Activated CD8-positive, alpha-beta memory T cell treated with anti-CD3 and anti-CD28 coated beads for 1 hour (primary cell): ENCODE measurements at places on chromosomes 1 and 21.

GRCh38 chr21:43768868-43769167 lies 7.3 kb downstream of the CSTB start:
- no peak for DNase-seq

DNA sequence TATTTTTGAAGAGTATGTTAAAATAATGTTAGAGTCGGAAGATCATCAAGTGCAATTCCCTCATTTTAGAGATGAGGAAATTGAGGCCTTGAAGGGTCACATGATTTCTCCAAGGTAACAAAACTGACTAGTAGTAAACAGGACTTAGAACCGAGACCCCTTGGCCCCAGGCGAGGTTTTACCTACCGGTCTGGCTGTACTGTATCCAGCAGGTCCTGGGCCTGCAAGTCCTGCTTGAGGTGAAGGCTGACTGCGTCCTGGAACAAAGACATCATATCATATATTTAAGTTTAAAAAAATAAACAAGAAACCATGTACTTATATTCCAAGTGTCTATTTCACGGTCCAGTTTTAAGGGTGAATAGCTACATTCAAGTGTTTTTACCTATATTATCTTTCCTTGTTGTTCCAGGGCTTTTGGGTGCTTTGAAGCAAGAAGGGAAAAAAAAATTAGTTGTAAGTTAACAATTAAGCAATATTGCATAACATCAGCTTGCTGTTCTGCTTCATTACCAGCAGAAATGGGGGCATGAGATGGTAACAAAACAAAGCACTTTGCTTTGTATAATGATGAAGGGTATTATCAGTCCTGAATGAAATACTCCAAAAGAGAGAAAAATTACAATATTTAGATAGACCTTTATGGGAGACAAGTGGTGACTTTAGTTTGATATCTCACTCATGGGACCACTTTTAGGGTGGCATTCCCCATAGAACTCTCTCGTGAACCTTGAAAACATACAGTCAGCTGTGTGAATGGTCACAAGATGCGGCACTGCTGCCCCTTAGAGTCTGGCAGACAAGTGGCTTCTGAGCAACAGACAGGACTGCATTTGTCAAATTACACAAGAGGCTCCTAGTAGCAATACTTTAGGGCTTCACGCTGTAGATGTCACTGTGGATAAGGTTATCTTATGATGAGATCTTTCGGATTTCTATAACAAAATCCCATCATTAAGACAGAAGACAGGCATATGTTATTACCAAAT lies 29.8 kb upstream of the CFAP298 start:
- no peak for DNase-seq

GRCh38 chr1:14511796-14512585 lies 86.5 kb upstream of the KAZN start:
- DNase-seq = no peak

DNA sequence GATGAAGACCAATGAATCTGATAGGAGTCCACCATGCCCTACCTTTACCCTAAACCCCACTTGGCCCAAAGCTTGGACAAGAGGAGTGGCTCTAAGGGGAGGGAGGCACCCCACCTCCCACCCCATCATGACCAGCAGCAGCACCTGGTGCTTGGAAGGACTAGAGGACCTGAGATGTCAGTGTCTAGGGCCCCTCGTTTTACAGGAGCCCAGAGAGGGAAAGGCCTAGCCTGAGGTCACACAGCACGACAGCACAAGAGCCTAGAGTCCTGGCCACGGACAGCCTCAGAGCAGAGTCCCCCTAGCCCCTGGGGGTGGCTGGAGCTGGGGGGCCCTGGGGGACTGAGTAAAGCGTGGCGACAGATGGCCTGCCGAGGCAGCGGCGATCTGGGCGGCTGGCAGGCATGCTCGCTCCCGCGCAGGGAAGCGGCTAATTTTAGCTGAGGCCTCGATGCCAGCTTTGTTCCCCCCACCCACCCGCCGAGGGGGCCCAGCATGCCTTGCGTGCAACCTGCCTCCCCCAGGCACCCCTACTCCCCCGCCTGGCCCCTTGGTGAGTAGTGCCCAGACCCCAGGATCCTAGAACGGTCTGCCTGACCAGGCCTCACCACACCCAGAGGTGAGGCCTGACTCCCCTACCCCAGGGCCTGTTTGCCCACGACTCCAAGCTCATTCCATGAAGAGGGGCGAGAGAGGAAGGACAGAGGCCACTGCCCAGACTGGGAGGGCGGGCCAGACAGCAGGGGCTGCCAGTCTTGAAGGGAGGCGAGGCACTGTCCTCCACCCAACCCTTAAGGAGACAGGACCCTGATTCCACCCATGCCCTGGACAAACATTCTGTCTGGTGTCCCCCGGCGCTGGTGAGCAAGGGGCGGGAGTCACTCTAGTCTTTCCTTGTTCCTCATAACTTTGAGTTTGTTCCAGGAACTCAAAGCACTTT lies 39.0 kb downstream of the AHDC1 start:
- DNase-seq = no peak

- DNase-seq = no peak
These were observed 1338.5 kb downstream of the AMY1C start for GRCh38 chr1:105088166-105088565.

- no peak for DNase-seq
These were observed 77.8 kb downstream of the KIF1B start for GRCh38 chr1:10288029-10288615.

DNA sequence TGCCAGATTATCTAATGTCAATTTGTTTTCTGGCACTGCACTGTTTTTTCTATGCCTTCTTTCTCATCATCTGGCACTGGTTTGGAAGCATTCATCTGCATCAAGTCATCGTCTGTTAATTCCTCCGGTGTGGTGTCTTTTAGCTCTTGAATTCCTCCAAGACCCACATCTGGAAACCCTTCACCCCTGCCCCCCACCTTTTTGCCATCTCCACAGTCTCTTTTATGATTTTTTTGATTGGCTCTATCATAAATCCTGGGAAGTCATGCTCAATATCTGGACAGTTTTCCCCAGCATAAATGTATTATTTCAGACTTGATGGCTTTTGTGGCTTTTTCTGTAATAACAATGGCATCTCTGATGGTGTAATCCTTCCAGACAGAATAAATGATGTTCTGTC lies 10.4 kb upstream of the KCNK1 start:
- DNase-seq = no peak

GRCh38 chr1:243890576-243890975 lies 40.5 kb upstream of the AKT3 start:
- no peak for DNase-seq

GRCh38 chr1:226736908-226737818 lies 1.9 kb downstream of the ITPKB start:
- no peak for DNase-seq

- DNase-seq = no peak
These were observed 115.3 kb upstream of the IFFO2 start for GRCh38 chr1:19071674-19072281.

GRCh38 chr1:210049616-210050015 lies 111.6 kb downstream of the SYT14 start:
- no peak for DNase-seq

DNA sequence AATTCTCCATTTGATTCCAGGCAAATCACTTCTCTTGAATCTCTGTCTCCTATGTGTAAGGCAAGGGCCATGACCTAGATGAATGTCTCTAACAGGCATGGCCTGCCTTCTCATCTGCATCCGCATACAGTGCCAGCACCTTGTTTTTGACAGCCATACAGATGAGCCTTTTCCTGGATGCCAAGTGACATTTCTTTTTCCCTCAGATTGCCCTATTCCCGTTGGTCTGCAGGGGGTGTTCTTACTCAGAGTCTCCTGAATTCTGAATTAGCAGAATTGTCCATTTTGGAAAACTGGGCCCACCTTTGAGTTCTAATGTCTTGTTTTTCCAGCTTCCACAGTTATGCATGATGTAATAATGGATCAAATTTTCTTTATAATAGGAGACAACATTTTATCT lies 88.0 kb upstream of the ADAR start:
- DNase-seq = no peak

DNA sequence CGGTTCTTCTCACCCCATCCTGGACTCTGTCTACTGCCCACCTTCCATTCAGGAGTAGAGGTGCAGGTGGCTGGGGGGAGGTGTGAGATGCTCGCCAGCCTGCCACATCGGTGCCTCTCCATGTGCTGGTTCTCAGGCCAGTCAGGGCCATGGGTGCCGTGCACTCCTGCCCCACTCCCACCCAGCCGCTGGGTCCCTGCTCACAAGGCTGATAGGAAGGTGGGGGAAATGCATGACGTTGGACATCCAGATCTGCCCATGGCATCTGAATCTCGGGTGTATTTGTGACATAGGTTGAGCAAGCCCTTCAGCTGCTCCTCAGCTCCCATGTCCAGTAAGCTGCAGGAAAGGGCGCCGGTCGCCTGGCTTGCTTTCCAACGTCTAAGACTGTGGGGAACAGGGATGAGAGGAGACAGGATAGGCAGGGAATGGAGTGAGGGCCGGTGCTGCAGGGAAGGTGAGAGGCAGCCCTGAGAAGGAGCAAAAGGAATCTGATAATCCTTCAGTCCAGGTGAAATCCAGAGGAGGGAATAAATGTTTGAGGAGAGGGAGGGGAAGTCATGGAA lies 11.8 kb downstream of the S100A7A start:
- DNase-seq = no peak

DNA sequence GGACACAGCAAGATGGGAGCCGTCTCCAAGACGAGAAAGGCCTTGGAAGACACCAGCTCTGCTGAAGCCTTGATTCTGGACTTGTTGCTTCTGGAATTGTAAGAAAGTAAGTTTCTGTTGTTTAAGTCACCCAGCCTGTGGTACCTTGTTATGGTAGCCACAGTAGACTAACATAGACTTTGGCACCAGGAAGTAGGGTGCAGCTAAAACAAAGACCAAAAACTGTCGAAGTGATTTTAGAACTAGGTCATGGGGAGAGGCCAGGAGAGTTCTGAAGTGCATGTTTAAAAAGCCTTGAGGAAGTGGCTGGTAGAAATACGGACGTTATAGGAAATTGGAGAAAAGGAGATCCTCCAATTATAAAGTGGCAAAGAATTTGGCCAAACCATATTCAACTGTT lies 28.5 kb downstream of the ZNF496 start:
- no peak for DNase-seq

GRCh38 chr1:147509786-147510395 lies 31.4 kb upstream of the BCL9 start:
- no peak for DNase-seq

- no peak for DNase-seq
These were observed 291.8 kb downstream of the CHRM3 start for GRCh38 chr1:239678181-239678580.

GRCh38 chr1:1527092-1527816 lies 13.2 kb downstream of the TMEM240 start:
- no peak for DNase-seq

GRCh38 chr1:115829023-115829674 lies 11.8 kb downstream of the NHLH2 start:
- DNase-seq = no peak

DNA sequence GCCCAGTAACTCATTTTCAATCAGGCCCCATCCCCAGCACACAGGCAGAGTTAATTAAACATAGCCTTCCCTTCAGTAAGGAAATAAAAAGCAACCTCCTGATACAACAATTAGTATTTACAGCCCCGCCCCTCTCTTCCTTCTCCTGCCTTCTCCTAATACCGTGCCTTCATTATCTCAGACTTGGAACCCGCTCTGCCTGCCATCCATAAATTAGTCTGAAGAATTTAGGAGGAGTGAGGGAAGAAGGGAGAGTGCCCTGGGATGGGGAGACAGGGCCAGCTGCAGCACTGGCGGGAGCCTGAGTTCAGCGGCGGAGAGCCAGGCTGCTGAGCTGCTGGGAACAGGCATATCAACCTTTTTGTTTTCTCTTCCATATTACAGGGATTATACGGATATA lies 172.8 kb downstream of the ACTL8 start:
- no peak for DNase-seq
